ENCODE measurements at places on chromosomes 5 and 9.

DNA sequence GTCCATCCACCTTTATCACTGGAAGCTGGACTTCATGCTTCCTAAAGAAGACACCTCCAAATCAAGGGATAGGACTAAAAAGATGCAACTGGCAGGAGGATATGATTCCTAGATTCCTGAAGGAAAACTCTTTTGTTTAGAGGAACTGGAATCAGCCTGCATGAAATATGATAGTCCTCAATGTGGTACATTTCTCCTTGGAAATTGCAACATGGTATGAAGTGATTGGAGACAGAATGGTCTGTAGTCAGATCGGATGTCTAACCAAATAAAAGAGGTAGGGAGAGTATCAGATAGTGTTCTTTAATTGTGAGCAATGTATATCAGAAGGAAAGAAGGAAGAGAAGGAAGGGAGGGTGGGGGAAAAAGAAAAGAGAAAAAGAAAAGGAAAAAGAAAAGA is 116.1 kb upstream of the FSTL4 start:
- no peak for DNase-seq

DNA sequence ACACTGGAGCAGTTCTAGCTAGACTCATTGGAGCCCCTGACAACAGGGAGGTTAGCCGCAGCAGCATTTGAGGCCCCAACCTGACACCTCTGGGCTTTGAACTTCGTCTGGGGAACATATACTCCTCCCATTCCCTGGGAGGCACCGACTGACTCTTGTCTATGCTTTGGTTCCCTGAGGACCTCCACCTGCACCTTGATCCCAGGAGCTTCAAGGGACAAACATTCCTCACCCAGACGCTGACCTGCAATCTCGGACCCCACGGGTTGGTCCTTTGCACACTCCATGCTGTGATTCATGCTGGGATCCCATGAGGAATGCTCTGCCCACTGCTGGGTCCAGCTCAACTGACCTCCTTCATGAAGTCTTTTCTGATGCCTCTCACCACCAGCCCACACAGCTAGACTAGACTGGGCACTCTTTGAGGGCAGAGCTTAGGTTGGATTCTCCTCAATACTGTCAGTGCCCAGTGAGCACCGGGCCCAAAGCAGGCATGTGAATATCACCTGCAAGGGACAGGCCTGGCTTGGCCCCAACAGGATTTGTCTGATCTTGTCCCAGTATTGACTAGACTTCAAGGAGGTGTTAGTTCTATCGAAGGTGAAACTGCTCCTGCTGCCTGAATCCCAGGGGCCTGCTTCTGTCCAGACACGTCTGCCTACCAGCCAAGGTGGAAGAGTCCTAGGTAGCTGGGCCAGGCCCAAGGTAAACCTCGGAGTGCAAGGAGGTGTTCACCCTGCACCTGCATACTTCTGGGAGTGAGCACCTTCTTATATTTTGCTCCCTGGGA is 51.8 kb upstream of the ZBTB43 start:
- DNase-seq = no peak

- no peak for DNase-seq
Measured at GRCh38 chr9:105646879-105647594, 15.2 kb upstream of the TAL2 start.

DNA sequence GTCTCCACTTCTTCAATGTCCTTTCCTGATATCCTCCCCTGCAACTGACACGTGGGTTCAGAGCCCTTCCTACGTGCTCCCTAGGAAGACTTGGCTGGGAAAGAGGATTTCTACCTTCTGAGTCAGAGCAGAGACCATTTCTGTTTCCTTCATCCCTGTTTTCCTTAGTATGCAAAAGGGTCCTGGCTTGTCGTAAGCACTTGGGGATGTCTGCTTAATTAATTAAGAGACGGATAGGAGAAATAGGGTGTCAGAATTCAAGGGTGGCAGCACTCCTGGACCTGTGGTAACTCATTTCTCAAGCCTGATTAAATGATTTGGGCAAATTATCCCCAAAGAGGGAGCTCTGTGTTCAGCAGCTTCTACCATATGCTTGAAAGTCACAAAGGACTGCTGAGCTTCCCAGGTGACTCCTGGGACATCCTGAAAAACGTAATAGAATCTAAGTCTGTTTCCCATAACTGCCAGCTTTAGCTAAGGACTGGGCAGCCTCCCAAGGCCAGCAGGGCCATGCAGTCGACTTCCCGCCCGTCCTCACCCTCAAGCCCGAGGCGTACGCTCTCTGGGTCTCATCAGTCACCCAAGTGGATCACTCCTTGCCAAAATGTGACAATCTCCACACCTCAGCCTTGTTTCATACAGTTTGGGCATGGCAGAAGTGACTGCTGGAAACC is 20.5 kb downstream of the ABCA1 start:
- DNase-seq = peak; percentile 85

DNA sequence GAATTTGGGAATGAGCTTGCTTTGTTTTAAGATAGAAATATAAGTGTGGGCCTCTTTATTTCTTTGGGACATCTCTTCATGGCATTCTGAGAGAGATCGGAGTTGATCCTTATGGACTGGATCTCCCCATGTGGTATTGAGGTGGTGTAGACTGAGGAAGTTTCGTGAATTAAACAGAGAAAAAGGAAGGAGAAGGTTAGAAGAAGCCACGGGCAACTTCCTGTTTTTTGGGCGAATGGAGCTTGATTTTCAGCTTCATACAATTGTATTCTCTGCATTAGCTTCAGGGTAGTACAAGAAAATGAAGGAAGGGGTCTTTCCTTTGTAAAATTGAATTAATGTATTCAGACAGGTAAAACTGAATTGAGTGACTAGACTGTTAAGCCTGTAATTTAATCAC is 70.5 kb upstream of the HMHB1 start:
- no peak for DNase-seq

- DNase-seq = peak; percentile 63
Measured at GRCh38 chr9:71253011-71253410, 131.6 kb upstream of the TRPM3 start.

DNA sequence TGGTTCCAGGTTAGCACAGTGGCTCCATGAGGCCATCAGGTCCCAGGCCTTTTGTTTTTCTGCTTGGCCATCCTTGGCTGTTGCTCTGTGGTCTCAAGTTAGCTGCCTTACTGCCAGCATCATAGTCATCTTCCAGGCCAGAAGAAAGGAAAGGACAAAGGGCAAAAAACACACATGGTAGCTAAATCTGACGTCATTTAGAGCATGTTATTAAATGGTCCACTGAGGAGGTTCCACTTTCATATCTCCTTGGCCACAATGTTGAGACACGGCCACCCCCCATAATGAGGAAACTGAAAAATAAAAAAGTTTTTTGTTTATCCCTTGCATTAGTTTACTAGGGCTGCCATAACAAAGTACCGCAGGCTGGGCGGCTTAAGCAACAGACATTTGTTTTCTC is 106.4 kb upstream of the NIPBL start:
- no peak for DNase-seq

GRCh38 chr5:80763211-80763610 is 108.4 kb upstream of the DHFR start:
- no peak for DNase-seq

- DNase-seq = no peak
Measured at GRCh38 chr5:111262815-111263214, 38.6 kb downstream of the CAMK4 start.

- DNase-seq = no peak
Measured at GRCh38 chr9:33304362-33304761, 14.0 kb downstream of the NFX1 start.

DNA sequence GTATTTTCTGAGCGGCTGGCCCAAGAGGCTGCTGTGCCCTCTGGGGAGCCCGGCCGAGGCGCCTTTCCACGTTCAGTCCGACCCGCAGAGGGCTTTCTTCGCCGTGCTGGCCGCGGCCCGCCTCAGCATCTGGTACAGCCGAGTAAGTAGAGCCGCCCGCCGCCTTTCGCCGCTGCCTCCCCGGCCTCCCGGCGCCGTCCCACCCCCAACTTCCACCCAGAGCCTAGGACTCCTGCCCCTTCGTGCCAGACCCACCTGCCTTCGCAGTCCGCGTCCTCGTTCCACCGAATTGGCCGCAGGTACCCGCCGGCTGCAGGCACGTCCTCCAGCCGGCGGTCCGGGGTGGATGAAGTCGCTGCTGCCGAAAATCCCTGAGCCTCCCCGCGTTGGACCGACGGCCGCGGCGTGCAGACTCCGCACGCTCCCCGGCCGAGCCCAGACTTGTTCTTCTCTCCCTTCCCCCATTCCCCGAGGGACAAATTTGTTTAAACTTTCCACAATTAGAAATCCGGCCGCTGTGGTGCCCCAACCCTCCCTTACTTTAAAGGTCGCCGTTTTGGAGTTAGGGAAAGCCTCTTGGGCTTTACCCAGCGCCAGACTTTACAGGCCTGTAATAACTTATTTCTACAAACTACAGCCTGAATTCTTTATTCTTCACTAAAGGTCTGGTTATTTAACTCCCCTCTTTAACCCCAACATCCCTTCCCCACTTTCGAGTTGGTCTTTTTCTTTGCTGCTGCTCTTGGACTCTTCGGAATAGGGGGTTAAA is 589 bp downstream of the RIC1 start:
- no peak for DNase-seq

- DNase-seq = no peak
Measured at GRCh38 chr5:141954194-141954593, 3.8 kb downstream of the PCDH12 start.

DNA sequence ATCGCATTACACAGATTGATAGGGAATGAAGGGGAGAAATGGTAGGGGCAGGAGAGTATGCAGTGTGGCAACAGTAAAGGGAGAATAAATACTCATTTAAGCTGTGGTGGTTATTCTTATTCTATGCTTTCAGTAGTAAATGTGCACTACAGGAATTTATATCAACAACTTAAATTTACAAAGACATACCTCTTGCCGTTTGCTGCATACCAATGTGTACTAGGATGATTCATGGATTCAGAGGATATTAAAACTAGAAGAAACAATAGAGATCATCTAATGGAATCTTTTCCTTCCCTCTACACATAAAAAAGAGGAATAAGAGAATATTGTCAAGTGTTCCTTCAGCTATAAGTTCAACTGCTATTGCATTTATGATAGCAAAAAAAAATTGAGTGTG is 103.3 kb upstream of the RASA1 start:
- no peak for DNase-seq

DNA sequence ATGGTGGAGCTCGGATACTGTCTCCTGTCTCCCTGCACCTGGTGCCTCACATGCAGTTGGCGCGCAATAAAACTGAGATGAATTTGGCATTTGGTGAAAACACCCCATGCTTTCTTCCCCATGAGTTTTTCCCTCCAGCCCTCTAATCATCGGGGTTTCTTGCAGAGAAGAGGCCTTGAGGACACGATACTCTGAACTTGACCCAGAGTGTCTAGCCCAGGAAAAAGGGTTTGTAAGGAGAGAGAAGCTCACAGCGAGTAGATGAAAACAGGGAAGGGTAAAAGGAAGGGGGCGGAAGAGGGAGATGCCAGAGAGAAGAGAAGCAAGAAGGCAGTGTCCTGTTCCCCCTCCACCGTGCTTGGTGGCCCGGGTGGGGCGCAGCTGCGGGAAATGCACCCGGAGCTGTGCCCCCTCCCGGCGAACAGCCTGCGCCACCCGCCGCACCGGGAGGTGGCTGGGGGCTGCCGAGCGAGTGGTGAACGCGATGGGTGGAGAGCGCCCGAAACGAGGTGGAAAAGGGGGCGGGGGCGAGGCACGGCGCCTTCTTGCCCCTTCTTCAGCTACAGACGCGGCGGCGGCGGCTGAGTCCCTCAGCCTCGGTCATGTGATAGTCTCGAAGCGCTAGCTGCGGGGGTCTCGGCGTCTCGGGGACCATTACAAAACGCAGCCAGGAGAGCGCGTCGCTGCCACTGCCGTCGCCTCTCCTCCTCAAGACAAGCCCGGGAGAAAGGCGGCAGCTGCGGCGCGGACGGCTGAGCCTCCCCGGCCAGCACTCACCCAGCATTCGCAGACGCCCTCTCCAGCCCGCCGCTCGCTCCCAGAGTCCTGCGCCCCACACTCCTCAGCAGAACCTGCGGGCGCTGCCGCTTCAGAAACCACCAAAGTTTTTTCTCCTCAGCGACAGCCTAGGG is 1.1 kb upstream of the FOXB2 start:
- no peak for DNase-seq

GRCh38 chr5:62376064-62376463 is 27.6 kb downstream of the DIMT1 start:
- DNase-seq = no peak

- no peak for DNase-seq
Measured at GRCh38 chr9:92954049-92954861, 6.9 kb downstream of the FGD3 start.

DNA sequence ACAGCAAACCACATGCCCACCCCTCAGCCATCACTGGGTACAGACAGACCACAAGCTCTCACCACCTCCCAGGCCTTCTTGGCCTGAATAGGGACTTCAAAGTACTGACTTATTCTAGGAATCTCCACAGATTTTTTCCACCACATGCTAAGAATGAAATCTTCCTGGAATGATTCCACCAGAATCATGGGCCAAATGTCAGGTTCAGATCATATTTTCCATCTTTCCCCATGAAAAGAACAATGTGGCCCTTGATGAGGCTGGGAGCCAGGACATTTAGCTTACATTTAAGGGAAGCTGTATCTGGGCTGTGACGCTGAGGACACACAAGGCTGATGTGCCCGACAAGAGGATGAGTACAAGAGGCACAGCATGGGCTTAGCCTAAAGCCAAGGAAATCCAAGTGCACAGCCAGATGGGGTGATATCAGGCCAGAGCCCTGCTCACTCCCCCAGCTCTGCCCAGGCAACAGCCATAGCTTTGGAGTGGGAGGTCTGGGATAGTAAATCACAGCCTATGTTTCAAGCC is 28.1 kb downstream of the ACSL6 start:
- DNase-seq = no peak

DNA sequence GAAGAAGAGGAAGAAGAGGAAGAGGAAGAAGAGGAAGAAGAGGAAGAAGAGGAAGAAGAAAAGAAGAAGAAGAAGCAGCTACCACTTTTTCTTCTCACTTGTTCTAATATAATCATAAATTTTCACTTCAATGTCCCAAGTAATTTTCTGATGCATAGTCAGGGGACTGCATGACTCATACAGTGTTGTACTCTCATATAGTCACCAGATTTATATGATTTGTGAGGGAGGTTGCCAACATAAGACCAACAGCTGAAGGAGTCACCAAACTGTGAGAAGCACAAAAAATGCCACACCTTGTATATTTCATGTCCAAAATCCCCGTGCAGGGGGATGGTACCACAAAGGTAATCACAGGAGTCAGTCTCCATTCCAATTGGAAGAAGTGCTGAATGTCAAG is 32.7 kb upstream of the DMRTA1 start:
- DNase-seq = no peak

DNA sequence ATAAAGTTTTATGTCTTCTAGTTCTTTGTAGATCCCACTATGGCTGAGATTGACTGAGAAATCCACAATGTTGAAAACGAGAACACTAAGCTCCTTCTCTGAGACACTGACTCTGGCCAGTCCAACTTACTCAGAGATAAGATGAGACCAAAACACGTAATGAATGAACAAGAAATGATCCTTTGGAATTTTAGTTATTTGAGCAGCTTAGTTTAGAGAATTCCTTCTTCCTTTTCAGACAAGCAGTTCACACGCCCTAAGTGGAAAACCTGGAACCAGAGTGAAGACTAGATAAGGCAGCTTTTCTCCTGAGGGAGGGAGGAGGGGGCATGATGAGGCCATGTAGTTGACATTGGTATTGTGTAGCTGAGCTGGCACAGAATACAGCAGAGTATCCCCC is 139.6 kb downstream of the GABRB2 start:
- no peak for DNase-seq

GRCh38 chr5:40995801-40996586 is 75.1 kb downstream of the MROH2B start:
- DNase-seq = no peak
